Hematopoietic multipotent progenitor cell treated with erythropoietin and hydrocortisone succinate and interleukin-3 and kit ligand, for 6 days (in vitro differentiated cells): ENCODE measurements at places on chromosomes 11 and 22.

- DNase-seq, result no peak
Measured at GRCh38 chr11:34335801-34336200, 22.0 kb downstream of the ABTB2 start.

GRCh38 chr22:46171940-46172339 is 21.6 kb downstream of the PPARA start:
- DNase-seq, result peak; percentile 71

DNA sequence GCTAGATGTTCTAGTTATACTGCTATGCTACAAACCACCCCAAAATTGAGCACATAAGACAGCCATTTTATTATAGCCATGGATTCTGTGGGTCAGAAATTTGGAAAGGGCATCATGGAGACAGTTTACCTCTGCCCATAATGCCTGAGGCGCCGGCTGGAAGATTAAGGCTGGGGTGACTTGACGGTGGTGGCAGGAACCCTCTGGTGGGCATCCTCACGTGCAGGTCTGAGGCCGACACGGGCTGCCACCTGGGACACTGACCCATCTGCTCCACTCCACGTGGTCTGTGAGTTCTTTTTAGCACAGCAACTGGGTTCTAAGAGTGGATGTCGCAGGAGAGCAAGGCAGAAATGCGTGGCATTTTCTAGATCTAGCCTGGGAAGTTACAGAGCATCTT is 40.0 kb upstream of the PRDM11 start:
- DNase-seq, result no peak

DNA sequence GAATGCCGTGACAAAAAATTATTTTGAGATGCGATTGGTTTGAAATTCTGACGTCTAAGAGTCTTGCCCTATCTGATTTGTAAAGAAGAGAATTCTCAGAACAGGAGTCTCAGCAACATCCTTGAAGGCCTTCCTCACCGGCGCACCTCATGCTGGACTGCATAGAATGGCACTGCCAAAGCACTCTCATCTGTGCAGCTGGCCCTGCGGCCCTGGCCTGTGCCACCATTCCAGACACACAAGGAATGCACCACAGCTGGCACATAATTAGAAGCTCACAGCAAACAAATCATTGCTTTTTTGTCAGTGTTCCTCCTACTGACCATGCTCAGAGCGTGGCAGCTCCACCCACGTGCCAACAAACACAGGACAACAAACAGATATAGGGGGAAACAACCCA is 166.0 kb downstream of the KIRREL3 start:
- no peak for DNase-seq

GRCh38 chr11:774873-775592 is 2.3 kb downstream of the GATD1 start:
- no peak for DNase-seq

- no peak for DNase-seq
Measured at GRCh38 chr11:11979488-11980117, 28.8 kb downstream of the DKK3 start.

- no peak for DNase-seq
Measured at GRCh38 chr11:69501891-69502860, 20.7 kb downstream of the LINC01488 start.

GRCh38 chr11:114399490-114400215 is 658 bp downstream of the C11orf71 start:
- DNase-seq, result peak; percentile 71

DNA sequence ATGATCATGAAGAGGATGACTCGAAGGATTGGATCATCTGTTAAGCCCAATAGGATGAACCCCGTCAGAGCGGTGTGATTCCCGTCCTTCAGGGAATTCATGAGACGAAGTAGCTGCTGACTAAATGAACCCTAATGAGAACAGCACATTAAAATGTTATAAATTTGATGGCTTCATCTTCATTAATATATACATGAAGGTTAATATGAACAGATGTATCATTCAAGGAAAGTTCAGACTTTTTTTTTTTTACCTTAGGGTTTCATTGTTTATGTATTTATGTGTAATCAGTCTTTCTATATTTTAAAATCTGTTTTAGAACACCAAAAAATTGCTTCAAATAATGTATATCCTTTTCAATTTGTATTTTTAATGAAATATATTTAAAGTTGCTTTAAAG is at the start of gene OR5P2:
Gene OR5P2 (minus strand): TSS at position 101 of the 400 bp plus-strand sequence. CDS start 0 bp downstream, at position 101.
- no peak for DNase-seq

GRCh38 chr11:110196241-110196754 is 100.1 kb downstream of the RDX start:
- DNase-seq, result no peak

DNA sequence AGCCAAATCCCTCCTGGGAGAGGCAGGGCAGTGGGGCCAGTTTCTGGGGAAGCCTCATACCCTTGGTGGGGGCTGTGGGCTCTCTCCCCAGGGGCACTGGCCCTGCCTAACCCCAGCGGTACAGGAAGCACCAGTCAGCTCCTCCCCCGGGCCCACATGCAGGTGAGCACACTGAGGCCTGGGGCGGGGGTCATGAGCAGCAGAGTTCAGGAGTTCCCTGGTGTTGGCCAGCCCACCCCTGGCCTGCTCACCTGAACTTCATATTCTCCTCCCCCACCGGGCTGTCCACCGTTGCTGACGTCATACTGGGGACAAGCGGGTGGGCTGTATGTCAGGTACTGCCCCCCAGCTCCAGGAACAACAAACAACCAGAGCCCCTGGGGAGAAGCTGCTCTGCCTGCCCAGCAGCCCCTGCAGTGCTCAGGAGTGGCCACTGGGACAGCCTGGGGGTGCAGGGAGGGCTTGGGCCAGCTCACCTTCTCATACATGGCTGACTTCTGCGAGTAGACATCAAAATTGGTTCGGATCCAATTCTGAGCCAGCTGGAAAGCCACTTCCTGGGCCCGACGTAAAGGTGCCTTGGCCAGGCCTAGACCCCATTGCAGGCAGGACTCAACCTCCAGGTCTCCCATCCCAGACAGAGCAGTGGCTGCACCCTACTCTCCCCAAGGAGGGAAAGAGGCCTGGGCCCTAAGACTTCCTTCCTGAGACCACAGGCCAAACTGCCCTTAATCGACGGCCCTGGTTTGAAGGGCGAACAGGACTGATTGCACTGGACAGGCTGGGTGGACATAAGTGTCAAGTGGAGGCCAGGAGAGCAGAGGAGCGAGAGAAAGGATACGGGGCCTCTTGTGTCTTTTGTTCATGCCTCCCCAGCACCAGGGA is 20.8 kb downstream of the TREH start:
- peak; percentile 20 for DNase-seq

DNA sequence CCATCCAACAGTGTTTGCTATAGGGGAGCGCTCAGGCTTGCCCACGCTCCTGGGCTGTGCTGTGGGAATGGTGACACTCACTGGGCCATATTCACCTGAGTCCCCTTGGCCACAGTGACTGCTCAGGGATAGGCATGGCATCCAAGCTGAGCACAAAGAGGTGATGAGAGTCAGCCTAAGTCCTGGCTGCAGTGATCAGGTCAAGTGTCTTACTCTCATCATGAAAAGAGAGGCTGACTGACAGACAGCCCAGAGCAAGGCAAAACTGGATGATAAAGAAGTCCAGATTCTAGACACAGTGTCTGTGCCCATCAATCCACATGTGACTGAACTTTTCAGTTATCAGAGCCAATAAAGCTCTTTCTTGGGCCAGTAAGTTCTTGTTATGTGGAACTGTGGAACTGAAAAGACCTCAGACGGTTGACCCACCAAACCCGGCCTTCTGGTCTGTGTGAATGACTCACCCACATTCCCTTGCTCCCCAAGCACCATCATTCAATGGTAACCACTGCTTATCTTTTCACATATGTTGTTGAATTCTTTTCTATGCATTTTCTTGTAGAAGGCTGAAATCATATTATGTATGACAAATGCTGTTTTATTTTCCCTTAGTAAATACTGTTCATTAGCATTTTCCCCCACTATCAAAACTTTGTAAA is 43.2 kb upstream of the YPEL1 start:
- DNase-seq, result peak; percentile 38
